8988T (cell line): ENCODE measurements at places on chromosomes 2 and 18.

- DNase-seq = no peak
Observed at GRCh38 chr2:236552212-236552542, 17.4 kb upstream of the ACKR3 start.

- DNase-seq = no peak
Observed at GRCh38 chr2:25409044-25409443, 67.3 kb upstream of the DNMT3A start.

- no peak for DNase-seq
Observed at GRCh38 chr2:132884705-132885104, 214.7 kb upstream of the LYPD1 start.

DNA sequence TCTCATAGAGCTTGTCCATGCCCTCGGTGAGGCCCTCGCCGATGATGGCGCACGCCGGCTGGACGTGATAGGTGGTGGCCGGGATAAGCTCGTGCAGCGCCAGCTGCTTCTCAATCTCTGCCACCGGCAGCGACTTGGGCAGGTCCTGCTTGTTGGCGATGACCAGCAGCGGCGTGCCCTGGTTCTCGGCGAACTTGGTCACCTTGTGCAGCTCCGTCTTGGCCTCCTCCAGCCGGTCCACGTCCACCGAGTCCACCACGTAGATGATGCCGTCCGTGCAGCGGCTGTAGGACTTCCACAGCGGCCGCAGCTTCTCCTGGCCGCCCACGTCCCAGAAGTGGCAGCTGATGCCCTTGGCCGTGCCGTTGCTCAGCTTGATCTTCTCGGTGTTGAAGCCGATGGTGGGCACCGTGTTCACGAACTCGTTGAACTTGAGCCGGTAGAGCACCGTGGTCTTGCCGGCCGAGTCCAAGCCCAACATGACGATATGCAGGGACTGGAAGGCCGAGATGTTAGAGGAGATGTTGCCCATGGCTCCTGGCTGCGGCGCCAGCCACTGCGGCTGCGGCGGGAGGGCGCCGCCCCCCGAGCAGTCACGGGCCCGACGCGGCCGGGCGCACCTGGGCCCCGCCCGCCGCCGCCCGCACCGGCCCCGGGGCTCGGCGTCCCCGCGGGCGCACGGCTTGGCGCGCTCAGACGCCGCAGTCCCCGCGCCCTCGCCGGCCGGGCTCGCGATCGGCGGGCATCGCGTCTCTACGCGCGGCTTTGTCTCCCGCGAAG, 636 bp downstream of the ARL4C start:
- DNase-seq = peak; percentile 73

GRCh38 chr2:74577448-74577847, 22.9 kb downstream of the DOK1 start:
- DNase-seq = no peak

DNA sequence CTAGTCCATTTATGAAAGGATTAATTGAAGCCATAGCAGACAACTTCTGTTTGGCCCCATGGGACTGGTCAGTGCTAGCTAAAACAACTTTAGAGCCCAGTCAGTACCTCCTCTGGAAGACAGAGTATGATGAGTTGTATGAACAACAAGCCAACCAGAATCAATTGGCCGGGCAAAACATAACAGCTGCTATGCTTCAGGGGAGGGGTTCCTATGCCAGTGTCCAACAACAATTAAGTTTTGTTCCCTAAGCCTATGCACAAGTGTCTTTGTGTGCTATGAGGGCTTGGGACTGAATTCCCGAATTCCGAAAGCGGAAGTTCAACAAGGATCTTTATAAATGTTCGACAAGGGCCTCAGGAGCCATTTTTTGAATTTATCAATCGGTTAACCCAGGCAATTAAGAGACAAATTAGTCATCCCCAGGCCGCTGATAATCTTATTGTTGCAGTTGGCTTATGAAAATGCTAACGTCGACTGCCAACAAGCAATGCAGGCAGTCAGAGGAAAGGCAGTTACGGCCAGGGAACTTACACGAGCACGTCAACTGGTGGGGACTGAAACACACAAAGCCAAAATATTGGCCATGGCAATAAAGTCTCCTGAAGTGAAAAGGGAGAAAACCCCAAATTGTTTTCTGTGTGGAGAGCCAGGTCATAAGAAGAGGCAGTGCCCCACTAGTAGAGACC, 57.9 kb downstream of the ZNF638 start:
- no peak for DNase-seq
